ENCODE measurements at places on chromosomes 4 and X. TPM values are rescaled to one million over a fixed set of nuclear protein-coding genes. Genes with fewer than 3 reads are reported as not detected.

Gene CXXC4
- total RNA-seq, result not detected

Gene ADGRG2
- total RNA-seq, result not detected

Gene PRR32
- not detected for total RNA-seq

Gene INPP4B
- total RNA-seq, result 42.9 TPM

Gene ZNF518B
- 13.0 TPM for total RNA-seq

Gene CCDC160
- total RNA-seq, result not detected

Gene SSX2
- total RNA-seq, result not detected

Gene DHRSX
- total RNA-seq, result 27.8 TPM

Measured in activated CD8-positive, alpha-beta memory T cell treated with anti-CD3 and anti-CD28 coated beads for 36 hours (primary cell).